ENCODE measurements at places on chromosomes 4 and X.
A peak's percentile ranks its signal among the peaks of the same experiment; 100 is the strongest.

DNA sequence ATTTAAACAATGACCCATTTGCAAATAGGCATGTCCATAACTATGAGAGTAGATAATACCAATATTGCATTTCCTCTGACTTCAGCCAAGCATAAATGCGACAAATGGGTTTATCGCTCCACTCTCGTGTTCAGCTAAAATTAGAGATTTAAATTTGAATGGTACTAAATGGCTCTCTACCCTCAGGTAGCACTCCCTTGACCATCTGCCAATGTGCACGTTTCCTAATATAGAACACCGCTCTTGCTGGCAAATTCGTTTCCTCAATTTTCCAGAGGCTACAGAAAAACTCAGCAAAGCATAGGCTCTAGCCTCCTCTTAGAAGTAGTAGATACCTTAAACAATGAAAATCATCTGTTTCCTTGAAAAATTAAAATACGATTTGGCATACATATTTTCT is 251.6 kb downstream of the ADGRA3 start:
- DNase-seq: no peak

DNA sequence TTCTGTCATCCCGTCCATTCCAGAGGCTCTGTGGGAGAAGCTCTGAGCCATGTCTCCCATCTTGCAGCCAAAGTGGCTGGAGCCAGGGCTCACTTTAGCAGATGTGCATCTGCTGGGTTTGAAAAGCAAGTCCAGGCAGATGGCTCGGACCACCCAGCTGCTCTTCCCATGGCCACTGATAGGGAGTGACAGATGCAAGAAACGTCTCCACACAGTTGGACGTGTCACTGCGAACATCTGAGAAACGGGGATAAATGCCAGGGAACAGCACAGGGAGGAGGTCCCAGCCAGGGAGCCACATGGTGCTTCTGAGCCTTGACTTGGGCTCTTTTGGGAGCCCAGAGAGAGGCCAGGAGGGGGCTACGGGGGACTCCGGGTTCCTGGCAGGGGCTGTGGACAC is 242.3 kb downstream of the AFAP1 start:
- no peak for DNase-seq

DNA sequence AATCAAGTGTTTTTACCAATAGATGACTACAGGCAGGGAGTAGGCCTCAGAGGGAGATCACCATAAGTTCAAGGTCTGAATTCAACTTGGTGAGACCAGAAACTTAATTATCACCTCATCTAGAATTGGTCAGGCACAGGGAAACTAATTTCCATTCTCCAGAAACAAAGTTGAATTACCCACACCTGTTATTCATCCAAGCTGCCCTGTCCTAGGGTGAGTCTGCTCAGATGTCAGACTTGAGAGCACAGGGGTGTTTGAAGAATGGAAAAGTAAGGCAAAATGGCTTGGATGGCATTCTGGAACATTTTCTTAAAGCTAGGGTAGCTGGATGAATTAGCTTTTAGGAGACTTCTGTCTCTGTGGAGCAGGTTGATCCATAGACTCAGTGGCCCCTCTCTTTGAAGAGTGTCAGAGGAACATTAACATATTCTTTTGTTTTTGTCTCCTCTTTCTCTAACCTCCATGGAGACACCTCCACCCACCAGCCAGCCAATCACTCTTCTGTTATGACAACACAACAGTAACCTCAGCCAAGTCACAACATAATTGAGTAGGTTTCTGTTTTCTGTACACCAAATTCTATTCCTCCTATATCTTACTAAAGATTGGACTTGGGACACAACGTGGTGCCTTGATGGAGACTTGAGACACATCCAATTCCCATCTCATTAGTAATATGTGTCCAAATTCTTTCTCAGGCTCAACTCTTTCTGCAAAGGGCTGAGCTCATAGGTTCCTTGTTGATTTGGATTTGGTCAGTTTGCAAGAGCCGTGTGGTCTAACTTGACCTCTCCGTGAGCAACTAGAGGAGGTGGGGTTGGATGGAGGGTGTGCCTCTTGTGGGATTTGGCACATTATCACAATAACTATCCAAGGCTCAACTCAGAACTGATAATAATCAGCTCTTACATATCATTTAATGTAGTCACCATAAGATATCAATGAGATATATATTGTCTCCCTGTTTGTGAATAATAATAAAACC is 45.1 kb downstream of the VSIG4 start:
- no peak for DNase-seq

DNA sequence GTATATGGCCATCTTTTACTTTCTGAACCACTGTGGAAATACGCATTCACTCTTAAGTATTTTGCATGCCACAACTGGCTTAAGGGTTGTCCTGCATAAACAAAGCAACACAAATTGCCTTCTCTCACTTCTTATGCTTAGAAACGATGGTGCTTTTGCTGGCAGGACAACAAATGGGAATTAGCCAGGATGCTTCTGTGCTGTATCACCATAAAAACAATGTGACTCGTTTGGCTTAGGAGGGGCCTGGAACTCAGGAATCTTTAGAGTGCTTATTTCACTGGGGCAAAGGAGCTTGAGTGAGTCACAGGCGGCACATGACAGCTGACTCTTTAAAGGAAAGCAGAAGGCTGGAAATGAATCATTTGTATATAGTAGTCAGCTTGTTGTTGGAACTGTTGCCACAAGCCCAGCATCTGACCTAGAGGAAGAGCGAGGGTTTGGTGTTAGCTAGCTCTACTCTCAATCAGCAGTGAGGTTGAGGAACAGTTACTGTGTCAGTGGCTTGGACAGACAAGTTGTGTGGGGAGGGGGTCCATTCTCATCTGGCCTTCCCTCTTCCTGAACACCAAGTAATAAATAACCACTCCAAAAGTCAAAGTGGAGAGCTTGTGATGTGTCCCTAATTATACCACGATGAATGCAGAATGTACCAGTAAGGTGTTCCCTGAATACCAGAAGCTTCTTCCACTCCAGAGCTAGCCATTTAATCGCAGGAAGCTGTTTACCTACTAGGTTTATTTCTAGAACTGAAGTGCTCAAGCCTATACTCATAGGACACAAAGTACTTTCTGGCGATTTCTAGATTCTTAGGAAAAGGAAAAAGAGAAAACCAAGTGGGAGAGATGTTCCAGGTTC is 293.1 kb downstream of the CAMK2D start:
- no peak for DNase-seq

GRCh38 chr4:18722748-18723191 is 701.2 kb upstream of the LCORL start:
- DNase-seq: no peak

GRCh38 chr4:26131711-26132110 is 189.1 kb upstream of the RBPJ start:
- peak; percentile 42 for DNase-seq

GRCh38 chr4:74385386-74385785 is 20.4 kb downstream of the EREG start:
- no peak for DNase-seq

- DNase-seq: no peak
Measured at GRCh38 chr4:140188975-140189374, 35.0 kb upstream of the MAML3 start.

DNA sequence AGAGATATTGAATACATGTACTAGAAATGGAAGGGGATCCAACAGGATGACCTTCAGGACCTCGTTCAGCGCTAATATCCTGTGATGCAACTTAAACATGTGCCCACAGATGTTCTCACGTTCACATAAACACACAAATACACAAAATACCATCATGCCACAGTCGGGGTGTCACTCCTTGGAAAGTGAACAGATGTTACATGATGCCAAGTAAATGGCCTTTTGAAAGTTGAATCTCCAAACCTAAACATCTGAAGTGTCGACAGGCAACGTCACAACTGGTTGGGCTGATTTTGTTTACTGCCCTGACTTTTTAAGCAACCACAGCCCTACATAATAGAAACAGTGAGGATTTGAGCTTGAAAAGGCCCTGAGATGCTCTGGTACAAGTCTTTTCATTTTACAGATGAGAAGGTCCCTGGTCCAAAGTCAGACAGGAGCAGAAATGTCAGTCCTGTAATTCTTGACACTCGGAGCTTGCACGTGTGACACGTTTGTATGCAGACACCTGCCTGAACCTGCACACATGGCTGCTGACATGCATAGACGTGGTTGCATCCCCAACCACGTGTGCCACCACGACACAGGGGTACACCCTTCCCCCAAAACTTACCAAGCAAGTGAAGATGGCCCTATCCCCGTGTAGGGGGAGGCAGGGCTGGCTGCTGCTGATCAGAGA is 23.5 kb upstream of the BCORL1 start:
- DNase-seq: no peak

DNA sequence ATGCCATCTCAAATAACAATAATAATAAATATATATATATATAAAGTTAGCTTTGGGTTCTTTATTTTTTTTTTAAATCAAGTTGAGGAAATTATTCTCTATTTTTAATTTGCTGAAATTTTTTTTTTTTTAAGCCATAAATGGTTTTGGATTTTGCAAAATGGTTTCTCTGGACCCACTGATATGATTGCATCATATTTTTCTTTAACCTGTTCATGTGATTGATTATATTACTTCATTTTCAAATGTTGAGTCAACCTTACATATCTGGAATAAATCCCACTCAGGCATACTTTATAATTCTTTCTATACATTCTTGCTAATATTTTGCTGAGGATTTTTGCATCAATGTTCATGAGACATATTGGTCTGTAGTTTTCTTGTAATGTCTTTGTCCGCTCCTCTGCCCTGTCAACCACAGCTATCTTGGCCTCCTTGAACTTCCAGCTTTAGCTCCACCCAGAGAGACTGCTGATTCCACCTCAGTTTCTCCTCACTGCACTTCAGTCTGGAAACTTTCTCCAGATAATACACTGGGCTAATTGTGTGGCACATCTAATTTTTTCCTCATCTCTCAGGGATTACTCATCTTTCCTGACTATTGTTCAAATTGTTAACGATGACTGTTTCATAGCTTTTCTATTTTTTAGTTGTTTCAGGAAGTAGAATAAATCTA is 160.9 kb upstream of the GIMD1 start:
- DNase-seq: no peak

DNA sequence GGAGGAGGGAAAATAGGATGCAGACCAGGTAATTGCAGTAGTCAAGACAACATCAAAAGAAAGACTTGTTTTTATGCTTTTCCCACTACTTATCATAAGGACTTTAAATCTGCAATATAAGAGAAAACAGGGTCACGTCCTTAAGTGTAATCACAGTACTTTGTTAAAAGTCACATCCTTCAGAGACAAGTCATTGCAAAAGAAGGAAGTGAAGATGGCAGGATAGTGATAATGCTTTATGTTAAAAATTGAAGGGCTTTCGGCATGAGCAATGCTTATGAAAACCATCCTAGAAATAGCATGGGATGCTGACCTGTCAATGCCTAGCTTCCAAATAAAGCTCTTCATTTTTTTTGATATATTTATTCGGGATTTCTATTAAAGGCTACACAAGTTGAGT is 110.2 kb upstream of the TENM3 start:
- no peak for DNase-seq

DNA sequence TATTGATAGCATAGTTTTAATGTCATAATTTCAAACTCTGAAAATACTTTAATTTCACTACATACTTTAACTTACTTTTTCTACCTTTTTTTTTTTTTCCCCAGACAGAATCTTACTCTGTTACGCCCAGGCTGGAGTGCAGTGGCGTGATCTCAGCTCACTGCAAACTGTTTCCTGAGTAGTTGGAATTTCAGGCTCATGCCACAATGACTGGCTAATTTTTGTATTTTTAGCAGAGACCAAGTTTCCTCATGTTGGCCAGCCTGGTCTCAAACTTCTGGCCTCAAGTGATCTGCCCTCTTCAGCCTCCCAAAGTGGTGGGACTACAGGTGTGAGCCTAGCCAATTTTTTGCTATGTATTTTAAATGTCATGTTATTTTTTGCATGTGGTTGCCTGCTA is 741.6 kb downstream of the TRAM1L1 start:
- no peak for DNase-seq

- no peak for DNase-seq
Measured at GRCh38 chr4:157791236-157791635, 381.6 kb downstream of the GASK1B start.

DNA sequence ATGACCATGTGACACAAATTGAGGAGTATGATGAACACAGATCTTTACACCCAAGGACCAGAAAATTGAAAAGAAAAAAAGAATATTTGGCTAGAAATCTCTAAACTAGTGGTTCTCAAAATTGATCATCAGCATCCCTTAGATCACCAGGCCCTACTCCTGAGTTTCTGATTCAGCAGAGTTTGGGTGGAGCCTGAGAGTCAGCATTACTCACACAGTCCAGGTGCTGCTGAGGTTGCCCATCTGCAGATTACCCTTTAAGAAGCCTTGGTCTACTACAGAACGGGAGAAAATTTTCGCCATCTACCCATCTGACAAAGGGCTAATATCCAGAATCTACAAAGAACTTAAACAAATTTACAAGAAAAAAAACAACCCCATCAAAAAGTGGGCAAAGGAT is 182.8 kb downstream of the MOSPD2 start:
- no peak for DNase-seq

DNA sequence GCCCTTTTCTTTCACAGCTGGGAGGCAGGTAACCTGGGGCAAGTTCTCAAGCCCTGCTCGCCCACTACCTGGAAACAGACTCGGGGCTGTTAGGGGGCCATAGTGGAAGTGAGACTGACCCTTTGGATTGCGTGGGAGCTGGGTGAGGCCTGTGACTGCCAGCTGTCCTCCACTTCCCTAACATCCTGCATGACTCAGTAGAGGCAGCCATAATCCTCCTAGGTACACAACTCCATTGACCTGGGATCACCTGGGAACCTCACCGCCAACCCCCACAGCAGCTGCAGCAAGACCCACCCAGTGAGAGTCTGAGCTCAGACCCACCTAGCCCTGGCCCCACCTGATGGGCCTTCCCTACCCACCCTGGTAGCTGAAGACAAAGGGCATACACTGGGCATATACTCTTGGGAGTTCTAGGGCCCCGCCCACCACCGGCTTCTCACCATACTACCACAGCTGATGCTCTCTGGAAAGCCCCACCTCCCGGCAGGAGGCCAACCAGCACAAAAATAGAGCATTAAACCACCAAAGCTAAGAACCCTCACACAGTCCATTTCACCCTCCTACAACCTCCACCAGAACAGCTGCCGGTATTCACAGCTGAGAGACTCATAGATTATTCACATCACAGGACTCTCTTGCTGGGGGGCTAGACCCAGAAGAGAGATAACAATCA is 61.1 kb upstream of the DCTD start:
- no peak for DNase-seq

GRCh38 chrX:11269996-11270395 is 23.2 kb upstream of the AMELX start:
- DNase-seq: no peak

- DNase-seq: no peak
Measured at GRCh38 chr4:47641755-47642154, 156.7 kb downstream of the ATP10D start.

DNA sequence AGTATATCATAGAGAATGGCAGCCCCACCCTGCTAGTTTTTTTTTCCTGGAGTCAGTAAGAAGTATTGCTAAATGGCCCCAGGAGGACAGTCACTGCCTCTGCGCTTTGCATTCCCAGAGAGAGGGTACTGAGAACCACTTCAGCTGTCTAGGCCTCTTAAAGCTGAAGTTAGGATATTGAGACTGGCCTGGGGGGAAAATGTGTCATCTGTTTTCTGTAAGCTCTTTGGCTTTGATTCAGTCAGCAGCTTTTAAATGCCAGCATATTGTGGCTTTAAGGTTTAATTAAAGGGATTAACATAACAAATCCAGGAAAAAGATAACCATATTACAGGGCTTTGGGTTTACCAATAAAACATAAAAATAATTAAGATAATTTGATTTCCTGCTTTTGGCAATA is 852.0 kb downstream of the PCDH18 start:
- DNase-seq: no peak

GRCh38 chr4:24003926-24004325 is 114.1 kb upstream of the PPARGC1A start:
- DNase-seq: no peak
